ENCODE measurements at places on chromosomes 13 and 19.

GRCh38 chr19:12723641-12724426 lies at the start of gene TNPO2:
TNPO2 (minus strand) TSS chr19:12723932; CDS start chr19:12720977, 2,955 bp downstream.
- no peak for DNase-seq

DNA sequence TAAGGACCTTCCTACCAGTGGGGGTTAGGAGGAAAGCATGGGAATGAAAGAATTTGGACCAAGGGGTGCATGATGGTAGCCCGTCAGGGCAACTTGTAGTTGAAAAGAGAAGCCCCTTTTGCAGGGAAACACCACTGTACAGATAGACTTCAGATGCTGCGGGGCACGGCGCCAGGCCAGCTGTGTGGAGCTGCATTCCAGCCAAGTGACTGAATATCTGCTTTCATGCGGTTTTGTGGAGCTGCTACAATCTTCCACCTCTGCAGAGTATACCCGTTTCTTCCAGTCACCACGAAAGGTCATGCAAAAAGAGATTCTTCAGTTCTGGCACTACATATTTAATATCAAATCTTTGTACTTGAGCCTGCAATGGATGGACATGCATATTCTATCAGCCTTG lies 104.7 kb downstream of the RGCC start:
- DNase-seq = peak; percentile 78

- no peak for DNase-seq
These were observed 3.2 kb downstream of the ATP4B start for GRCh38 chr13:113654591-113655345.

DNA sequence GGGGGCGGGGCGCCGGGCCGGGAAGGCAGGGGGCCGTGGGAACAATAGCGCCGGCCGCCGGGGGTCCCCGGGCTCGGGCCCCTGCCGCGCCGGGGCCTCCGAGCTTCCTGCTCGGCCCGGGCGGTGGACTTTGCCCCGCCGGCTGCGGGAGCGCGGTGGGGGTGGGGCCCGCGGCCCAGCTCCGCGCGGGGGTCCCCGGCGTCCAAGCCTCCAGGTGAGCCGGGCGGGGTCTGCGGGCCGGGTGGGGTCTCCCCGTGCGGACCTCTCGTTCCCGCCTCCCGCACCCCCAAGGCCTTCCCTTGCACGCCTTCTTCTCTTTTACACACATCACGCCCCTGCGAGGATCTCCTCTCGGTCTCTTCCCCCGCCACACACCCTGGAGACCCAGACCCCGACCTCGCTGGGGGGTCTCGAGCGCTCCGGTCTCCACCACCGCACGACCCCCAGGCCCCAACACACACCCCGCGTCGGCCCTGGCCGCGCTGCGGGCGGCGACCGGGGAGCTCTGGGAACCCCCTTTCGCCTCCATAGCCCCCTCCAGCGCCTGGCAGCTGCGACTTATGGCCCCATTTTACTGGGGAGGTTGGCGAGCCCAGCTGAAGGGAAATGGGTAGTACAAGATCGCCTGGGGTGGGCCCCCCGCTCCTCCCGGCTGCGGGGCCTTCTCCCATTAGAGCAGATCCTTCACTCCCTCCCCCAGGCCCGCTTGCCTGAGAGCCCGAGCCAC lies 711 bp downstream of the CAMSAP3 start:
- DNase-seq = no peak

GRCh38 chr13:43693639-43694038 lies 93.1 kb downstream of the ENOX1 start:
- DNase-seq = no peak

All from fibroblast of skin of left biceps (primary cell).